ENCODE measurements at places on chromosomes 2 and 18. TPM values are rescaled to one million over a fixed set of nuclear protein-coding genes. Genes with fewer than 3 reads are reported as not detected.

- no peak for DNase-seq
These were observed 186.5 kb downstream of the CCDC102B start for GRCh38 chr18:68984342-68984741.

Gene CD302
- total RNA-seq = 13.9 TPM

Gene UGT1A10
- not detected for total RNA-seq

Gene CYRIA
- 3.6 TPM for total RNA-seq

Gene KCNG2
- not detected for total RNA-seq

Gene GALR1
- total RNA-seq = 0.16 TPM

GRCh38 chr2:217076657-217077232 lies 216.9 kb upstream of the TNP1 start:
- no peak for DNase-seq

Gene IL1R2
- total RNA-seq = 55.3 TPM

Gene NCKAP5
- 4.9 TPM for total RNA-seq

- no peak for DNase-seq
These were observed 32.7 kb downstream of the ZNF516 start for GRCh38 chr18:76462326-76462694.

DNA sequence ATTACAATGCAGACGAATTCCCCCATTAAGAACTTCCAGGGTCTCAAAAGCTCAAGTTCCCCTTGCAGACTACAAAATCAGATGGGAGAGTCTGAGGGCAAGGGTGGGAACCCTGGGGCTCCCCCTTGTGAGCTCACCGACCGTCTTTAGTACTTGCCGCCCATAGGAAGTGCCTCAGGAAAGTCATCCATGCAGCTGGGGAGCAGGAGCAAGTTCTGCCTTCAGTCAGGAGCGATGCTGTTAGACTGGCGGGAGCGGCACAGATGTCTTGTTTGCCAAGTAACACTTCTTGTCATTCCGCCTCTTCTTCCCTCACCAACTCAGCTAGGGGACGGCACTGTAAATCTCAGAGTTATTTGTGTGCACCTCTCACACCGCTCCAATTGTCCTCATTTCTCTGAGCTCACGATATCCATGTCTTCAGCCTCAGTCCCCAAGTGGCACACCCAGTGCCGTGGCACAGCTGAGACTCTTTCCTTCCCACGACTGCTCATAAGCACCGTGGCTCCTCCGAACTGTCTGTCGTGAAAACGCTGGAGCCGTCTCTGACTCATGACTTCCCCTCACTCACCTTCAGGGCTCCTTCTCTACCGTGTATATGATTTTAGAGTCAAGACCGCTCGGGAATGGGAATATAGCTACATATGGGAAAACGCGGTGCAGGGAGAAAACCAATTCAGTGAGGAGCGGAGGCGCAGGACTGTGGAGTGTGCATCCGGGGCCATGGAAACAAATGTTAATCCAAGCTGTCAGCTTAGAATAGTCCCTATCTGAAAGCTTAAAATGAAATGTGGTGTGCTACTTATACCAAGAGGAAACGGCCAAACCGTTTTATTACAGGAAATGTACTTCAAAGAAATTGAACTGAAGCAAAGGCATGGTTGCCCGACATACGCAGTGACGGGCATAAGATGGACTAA lies 34.0 kb downstream of the UXS1 start:
- no peak for DNase-seq

GRCh38 chr2:54423213-54423612 lies 32.9 kb upstream of the SPTBN1 start:
- no peak for DNase-seq

Gene TM4SF20
- total RNA-seq = not detected

- DNase-seq = no peak
These were observed 1.9 kb upstream of the SYT4 start for GRCh38 chr18:43279015-43279744.

GRCh38 chr18:32257084-32257785 lies 67.4 kb downstream of the MEP1B start:
- DNase-seq = no peak

DNA sequence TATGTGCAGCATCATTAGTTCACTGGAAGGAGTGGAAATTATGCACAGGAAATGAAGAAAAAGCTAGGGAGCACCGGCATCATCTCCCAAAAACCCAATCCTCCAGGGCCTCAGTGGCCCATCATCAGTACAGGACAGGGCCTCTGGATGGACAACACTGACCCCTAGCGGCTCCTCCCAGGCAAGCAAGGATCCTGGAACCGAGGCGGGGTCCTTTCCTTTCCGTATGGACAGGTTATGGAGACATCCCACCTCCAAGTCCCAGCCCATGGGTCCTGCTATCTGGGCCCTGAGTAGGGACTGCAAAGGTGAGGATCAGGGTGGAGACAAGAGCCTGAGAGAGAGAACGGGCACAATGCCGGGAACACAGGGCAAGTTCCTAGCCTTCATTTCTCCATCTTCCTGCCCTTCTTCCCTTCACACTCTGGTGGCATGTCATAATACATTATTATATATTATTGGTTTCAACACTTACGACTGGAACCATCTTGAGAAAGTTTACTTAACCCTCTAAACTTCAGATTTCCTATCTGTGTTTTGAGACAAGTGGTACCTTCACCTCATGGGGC lies 68.2 kb downstream of the ZNF516 start:
- no peak for DNase-seq

DNA sequence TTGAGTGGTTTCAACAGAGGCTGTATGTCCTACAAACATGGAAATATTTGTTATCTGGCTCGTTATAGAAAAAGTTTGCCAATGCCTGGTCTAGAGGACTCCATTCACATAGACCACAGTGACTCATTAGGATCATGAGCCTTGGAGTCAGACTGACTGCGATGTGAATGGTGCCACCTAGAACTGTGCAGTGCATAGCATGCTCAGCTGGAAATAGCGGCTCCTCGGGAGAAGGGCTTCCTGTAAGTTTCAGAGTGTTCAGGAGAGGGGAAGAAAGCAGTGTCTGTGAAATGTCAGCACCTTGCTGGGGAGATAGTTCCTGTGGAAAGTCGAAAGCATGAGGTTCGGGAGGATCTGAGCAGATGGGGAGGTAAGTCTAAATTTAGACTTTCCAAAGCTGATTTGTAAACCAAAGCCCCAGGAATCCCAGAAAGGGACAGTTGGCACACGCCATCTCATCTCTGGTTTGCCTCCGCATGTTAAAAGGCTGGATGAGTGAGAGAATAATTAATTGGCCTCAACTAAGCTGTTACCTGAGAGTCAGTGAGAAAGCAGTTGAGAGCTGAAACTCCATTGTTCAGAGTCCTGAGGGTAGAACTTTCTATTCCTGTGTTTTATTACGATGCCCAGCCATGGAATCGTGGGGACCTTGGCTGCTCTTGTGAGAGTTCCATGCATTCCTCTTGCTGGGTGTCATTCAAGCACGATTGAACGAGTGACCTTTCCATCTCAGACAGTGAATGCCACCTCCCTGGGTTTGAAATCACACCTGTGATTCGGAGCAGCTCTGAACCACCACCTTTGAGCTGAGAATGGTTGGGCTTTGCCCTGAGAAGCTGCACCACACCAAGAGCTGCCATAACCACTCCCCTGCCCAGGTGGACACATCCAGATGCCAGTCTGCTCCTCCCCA lies 99.5 kb downstream of the MAPK4 start:
- no peak for DNase-seq

DNA sequence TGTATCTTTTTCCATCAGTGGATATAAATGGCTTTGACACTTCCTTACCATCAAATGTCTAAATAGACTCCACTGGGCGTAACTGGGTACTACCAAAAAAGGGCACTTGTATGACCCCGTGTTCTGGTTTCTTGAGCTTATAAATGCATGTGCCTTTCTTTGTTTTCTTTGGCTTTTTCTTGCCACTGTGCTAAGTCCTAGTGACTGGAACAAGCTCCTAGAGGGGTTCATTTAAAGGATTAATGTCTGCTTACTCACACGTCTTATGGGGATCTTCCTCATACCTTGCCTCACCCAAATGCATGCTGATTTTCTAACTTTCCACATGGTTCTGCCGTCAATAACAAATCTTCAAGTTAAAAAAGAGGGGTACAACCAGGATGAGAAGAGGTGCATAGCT lies 19.8 kb upstream of the ZNF532 start:
- no peak for DNase-seq

DNA sequence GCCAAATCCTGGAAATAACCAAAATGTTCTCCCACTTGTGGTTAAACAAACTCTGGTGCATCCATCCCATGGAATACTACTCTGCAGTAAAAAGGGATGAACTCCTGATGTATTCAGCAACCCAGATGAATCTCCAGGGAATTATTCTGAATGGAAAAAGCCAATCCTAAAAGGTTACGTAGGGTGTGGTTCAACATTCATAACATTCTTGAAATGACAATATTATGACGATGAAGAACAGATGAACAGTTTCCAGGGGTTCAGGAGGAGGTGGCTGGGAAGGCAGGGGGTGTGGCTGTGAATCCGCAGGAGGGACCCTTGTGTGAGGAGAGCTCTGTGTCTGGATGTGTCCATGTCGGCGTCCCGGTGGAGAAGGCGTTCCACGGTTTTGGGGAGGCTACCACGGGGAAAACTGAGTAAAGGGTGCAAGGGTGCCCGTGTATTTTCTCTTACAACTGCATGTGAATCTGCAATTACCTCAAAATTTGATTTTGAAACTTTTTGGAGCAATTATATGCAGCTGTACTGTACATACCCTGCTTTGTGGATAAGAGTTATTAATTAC lies 47.3 kb downstream of the KCNG2 start:
- peak; percentile 36 for DNase-seq

Gene ALPG
- not detected for total RNA-seq

GRCh38 chr2:18788592-18788991 lies 199.2 kb upstream of the NT5C1B start:
- DNase-seq = no peak

GRCh38 chr2:241073166-241074064 lies 28.7 kb downstream of the MTERF4 start:
- no peak for DNase-seq

DNA sequence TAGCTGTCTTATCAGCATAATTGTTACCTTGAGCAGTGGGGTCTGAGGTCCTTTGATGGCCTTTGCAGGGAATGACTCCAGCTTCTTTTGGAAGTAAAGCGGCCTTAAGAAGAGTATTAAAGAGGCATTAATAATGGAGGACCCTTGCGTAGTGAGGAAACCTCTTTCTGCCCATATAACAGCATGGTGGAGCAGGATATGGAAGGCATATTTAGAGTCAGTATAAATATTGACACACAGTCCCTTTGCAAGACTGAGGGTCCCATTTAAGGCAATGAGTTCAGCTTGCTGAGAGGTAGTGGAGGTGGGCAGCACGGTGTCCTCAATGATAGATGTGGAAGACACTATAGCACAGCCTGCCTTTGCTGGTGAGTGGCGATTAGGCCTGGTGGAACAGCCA lies 32.7 kb downstream of the NCL start:
- DNase-seq = no peak

- DNase-seq = no peak
These were observed 224.4 kb upstream of the SMAD2 start for GRCh38 chr18:48154828-48155227.

Gene POTEJ
- total RNA-seq = not detected

Gene ICA1L
- total RNA-seq = 1.0 TPM

- DNase-seq = no peak
These were observed 101.0 kb downstream of the SLC25A12 start for GRCh38 chr2:171792886-171793580.

Gene PSMA8
- total RNA-seq = not detected

GRCh38 chr2:195368249-195369217 lies 288.5 kb upstream of the SLC39A10 start:
- no peak for DNase-seq

DNA sequence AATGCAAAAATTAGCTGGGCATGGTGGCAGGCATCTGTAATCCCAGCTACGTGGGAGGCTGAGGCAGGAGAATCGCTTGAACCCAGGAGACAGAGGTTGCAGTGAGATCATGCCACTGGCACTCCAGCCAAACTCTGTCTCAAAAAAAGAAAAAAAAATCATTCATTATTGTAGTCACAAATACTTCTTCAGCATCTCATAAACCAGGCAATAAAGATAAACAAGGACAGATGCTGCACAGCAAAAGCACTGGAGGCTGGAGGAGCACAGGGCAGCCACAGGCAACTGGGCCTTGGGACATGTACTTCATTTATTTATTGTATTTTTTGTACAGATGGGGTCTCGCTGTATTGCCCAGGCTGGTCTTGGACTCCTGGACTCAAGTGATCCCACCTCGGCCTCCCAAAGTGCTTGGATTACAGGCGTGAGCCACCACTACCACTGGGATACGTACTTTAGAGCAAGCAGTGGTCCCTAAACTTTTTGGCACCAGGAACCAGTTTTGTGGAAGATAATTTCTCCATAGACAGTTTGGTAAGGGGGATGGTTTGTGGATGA lies 16.8 kb upstream of the MAT2A start:
- no peak for DNase-seq

Gene DNAJC5G
- total RNA-seq = not detected

- DNase-seq = no peak
These were observed 745.6 kb upstream of the RAB6C start for GRCh38 chr2:129233751-129234406.

DNA sequence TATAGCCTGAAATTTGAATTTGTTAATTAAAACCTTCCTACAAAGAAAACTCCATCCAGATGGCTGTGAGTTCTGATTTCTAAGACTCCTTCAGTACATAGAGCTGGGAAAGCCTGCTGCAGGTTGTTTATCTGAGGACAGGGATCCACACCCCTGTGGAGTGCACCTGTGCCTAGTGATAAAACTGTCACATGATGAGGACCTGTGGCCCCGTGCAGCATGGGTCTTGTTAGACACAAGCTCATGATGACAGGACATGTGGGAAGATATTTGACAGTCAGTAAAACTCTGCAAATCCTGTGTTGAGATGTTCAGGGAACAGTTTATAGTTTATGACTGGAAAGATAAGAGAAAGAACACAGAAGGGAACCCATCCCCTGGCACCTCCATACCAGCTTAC lies 133.2 kb upstream of the TMEM18 start:
- DNase-seq = no peak

- DNase-seq = no peak
These were observed 14.7 kb upstream of the ITGB6 start for GRCh38 chr2:160214461-160215445.

Gene PLCL1
- 2.5 TPM for total RNA-seq

Gene LYG2
- not detected for total RNA-seq

DNA sequence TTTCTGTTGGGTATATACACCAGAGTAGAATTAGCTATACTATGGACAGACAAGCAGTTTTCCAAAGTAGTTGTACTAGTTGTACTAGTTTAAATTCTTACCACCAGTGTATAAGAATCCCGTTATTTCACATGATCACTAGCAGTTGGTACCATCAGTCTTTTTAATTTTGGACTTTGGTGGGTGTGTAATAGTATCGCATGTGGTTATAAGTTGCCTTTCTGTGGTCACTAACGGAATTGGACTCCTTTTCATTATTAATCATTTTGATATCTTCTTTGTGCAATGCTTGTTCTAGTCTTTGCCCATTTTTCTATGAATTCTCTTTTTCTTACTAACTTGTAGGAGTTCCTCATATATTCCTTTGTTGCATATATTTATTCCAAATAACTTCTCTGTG lies 89.8 kb downstream of the ASXL2 start:
- DNase-seq = no peak

Gene CEBPZ
- total RNA-seq = 31.5 TPM

All from suprapubic skin (tissue), 4 donors.